ENCODE measurements at places on chromosomes 1 and 21.

DNA sequence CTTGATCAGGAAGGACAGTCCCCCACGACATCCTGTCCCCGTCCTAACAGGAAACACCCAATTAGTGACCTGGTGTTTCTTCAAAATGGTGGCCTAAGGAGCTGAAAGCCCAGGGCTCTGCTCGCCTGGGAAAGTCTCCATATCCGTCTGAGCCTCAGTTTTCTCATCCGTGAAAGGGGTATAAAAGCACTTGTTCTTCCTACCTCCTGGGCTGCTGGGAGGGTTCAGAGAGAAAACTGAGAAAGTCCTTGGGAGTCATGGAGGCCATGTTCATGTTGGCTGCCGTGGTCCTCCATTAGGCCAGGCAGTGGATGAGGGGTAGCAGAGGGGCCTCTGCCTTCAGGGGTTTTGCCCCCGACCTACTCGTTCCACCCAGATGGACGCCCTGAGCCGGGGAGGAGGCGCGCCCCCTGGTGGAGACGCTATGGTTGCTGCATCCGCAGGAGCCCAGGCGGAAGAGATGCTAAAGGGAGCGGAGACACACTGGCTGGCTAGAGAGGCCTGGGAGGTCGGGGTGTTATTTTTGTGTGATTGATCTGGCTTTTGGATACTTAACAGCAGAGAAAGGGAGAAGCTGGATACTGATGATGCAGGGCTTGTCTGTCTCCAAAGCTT, 113.5 kb downstream of the PRDM2 start:
- DNase-seq, result peak; percentile 33

GRCh38 chr21:31075848-31076247, 37.6 kb upstream of the KRTAP19-8 start:
- DNase-seq, result no peak

DNA sequence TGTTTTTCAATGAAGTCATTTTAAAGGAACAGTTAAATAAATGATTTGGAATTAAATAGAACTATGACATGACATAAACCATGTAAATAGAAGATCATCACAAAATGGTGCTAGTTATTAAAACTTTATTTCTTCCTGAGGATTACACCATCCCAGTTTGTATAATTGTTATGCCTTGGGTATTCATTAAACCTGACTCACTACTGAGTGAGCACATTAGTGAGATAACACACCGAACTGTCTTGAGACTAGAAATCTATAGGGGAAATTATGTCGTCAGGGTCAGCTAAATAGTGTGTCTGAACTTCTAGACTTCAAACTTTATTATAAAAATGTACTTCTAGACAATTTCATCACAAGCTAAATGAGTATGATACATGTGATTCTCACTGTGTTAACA, 189.4 kb downstream of the NCAM2 start:
- DNase-seq, result no peak

GRCh38 chr1:62687421-62687902, 724 bp downstream of the DOCK7 start:
- peak; percentile 8 for DNase-seq

- DNase-seq, result no peak
Observed at GRCh38 chr21:45303091-45303615, 15.5 kb upstream of the POFUT2 start.

- peak; percentile 59 for DNase-seq
Observed at GRCh38 chr1:30757352-30758120, at the start of gene LAPTM5. Gene LAPTM5 (minus strand): TSS chr1:30757774. CDS start chr1:30757745, 29 bp downstream.

GRCh38 chr1:43564551-43565348, 34.1 kb downstream of the PTPRF start:
- DNase-seq, result no peak

- DNase-seq, result no peak
Observed at GRCh38 chr1:214296860-214297745, 16.1 kb downstream of the SMYD2 start.

GRCh38 chr1:91622616-91623015, 122.0 kb downstream of the CDC7 start:
- DNase-seq, result no peak

GRCh38 chr1:175493321-175494010, 249.9 kb downstream of the TNR start:
- DNase-seq, result no peak

- DNase-seq, result no peak
Observed at GRCh38 chr1:39321979-39322378, 117.5 kb downstream of the MACF1 start.

- no peak for DNase-seq
Observed at GRCh38 chr1:110829955-110830553, 42.9 kb upstream of the CD53 start.

DNA sequence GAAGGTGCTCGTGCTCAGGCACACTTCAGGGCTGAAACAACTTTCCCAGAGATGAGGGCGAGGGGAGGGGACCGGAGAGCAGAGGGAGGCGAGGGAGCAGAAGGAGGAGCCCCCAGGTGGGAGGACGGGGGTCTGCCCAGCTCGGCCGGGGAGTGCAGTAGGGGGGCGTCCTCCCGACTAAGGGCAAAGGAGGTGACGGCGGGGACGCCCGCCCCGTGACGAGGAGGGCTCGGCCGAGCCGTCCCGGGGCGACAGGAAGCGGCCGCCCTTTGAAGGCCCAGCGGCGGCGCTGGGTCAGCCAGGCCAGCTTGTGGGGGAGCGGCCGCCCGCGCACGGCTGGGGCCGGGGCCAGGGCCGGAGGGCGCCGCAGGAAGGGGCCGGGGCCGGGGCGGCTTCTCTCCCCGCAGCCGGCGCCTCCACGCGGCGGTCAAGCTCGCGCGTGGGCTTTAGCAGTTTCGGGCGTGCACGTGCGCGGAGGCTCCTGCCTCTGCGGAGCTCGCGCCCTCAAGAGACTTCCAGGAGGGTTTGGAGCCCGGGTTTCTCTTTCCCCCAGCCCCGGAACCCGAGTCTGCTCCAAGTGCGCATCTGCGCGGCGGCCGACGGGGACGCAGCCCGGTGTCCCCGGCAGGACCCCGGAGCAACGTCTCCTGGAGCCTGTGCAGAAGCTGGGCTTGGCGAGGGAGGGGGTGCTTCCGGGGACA, 100.8 kb upstream of the SLC45A1 start:
- no peak for DNase-seq

DNA sequence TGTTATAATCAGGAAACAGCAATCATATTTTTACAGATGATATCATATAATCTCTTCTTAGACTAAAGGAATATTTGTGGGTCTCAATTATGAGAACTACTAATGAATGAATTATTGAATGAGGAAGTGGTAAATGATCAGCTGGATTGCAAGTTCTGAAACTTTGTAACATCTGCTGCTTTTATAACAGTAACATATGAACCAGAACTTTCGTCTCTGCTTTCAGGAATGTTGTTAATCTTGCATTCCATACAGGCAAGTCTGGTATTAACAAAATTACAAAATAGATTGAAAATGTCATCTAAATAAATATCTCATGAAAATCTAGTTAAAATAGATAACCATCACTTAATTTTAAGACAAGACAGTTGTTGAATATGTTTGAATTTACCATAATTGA, 110.5 kb upstream of the COL11A1 start:
- no peak for DNase-seq

DNA sequence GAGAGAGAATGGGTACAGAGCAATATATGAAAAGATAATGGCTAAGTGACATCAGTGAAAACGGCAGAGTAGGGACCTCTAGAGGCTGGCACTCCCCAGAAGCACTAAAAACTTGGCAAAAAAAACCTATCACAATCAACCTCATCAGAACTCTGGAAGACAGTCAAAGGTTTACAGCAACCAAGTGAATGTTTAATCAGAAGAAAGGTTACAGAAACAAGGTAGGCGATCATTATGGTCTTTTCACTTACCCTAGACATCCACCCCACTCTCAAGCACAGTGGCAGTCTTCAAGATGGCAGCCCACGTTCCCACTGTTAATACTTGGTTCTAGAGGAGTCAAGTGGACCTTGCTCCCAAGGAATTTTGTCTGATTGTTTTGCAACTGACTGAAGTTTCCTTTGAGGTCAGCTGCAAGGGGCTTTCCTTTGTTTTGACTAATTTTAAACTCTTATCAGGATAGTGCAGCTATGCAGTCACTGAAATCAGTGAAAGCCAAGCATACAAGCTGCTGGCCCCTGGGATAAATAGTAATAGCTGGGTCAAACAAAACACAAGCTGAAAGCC, 7.2 kb downstream of the KIFAP3 start:
- no peak for DNase-seq

DNA sequence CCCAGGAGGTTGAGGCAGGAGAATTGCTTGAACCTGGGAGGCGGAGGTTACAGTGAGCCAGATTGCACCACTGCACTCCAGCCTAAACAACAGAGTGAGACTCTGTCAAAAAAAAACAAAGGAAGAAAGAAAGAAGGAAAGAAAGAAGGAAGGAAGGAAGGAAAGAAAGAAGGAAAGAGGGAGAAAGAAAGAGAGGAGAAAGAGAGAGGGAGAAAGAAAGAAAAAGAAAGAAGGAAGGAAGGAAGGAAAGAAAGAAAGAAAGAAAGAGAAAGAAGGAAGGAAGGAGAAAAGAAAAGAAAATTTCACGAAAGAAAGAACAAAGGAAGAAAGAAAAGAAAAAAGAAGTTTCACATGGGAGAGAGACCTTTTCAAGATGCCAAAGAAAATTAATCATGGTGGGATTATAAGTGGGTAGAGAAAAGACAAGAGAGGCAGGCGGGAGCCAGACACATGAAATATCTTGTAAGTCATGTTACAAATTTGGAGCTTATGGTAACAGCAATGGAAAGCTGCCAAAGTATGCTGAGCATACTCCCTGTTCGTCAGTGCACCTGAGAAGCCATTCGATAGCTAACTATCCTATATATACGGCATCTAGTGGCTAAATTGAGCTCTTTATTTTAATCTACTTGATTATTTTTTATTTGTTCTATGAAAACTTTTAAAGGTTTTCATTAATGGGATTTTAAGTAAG, 41.3 kb upstream of the TNFSF4 start:
- no peak for DNase-seq

GRCh38 chr1:150543500-150544143, 5.6 kb upstream of the ADAMTSL4 start:
- DNase-seq, result no peak

GRCh38 chr1:12129624-12130023, 37.2 kb upstream of the TNFRSF1B start:
- DNase-seq, result no peak

DNA sequence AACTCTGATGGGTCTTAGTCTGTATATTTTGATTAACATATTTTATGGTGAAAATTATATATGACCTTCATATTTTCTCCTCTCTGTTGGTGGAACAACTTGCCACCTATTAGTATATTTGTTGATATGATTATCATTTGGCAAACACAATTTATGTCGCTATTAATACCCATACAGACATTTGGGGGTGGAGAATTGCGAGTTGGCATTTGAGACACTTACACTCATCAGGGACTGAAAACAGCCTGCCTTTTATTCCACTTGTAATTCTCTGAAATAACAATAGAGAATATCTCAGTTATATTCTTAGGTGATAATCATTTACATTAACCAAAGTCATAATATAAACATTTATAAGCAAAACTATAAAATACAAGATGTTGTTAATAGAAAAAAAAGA, 100.5 kb upstream of the RGS18 start:
- DNase-seq, result no peak

DNA sequence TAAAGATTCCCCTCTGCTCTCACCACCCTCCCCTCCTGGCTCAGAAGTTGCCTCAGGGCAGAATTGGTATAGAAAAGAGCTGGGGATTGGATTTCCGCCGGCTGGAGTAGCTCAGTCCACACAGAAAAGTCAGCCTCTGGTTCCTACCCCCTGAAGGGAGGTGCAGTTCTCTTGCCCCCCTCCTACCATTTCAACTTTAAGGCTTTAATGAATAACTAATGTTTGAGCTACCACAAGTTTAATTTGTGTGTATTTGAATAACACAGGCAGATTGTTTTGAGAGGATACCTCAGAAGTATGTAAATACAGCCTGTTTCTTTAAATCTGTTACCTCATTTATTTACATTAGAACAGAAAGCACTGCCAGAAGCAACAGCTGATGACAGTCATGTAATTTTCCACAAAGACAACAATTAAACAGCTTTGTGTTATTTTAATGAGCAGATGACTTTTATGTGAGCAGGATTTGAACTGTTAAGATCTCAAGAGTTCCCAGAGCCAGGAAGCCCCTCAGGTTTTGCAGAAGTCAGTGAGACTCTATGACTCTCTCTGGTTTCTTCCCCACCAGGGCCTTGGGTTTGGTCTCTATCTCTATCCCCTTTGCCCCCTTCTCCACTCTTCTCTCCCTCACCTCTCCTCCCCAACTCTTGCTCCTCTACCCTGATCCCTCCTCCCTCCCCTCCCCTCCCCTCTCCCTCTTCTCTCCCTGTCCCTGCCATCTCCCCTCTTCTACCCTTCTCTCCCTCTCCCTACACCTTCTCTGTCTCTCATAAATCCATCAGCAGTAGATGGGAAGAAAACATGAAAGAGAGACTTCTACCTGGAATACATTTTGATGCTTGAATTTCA, 26.3 kb downstream of the DUSP10 start:
- DNase-seq, result no peak

GRCh38 chr1:60963167-60963940, 119.0 kb upstream of the NFIA start:
- DNase-seq, result no peak

- no peak for DNase-seq
Observed at GRCh38 chr1:110864287-110864686, 8.7 kb upstream of the CD53 start.

DNA sequence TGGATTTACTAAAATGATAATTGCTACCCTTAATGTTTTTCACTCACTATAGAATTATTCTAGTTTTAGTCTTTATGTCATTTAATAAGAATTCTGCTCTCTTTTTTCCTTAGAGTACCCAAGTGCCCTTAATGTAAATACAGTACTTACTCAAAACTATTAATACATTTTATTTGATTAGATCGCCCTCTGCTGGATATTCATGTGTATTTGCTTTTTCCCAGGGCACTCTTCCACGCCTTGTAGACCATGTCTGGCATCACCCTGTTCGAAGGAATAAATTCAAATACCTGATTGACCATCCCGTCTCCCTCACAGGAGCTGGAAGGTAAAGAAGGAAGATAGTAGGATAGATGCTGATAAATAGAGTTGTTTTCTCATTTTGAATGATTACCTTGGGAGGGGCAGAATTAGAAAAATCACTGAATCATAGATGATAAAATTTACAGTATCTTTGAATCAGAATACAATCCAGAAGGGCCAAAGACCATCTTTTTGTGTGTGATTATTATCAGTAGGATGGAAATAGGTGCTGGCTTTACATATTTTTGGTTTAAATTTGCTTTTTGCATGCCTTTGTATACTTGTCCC, 4.1 kb downstream of the AXDND1 start:
- no peak for DNase-seq

DNA sequence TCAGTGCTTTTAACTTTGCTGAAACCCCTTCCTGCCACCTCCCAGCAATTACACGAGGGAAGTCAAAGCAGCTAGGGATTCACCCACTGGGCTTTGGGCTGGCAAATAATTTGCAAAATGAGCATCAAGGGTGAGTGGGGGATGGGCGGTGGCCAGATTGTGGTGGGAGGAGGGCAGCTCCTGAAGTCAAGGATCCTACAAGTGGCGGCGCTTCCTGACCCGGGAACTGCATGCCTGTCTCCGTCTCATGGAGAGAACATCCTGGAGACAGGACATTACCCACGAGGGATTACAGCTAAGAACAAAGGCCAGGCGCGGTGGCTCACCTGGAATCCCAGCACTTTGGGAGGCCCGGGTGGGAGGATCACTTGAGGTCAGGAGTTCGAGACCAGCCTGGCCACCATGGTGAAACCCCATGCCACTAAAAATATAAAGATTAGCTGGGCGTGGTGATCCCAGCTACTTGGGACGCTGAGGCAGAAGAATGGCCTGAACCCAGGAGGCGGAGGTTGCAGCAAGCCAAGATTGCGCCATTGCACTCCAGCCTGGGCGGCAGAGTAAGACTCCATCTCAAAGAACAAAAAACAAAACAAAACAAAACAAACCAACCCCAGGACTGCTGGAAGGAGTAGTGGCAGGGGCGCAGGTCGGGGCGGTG, 12.9 kb downstream of the TTC34 start:
- DNase-seq, result no peak

GRCh38 chr1:11053758-11054137, 6.1 kb downstream of the SRM start:
- DNase-seq, result no peak
